ENCODE measurements at places on chromosomes 4 and X.
A peak's percentile ranks its signal among the peaks of the same experiment; 100 is the strongest.

DNA sequence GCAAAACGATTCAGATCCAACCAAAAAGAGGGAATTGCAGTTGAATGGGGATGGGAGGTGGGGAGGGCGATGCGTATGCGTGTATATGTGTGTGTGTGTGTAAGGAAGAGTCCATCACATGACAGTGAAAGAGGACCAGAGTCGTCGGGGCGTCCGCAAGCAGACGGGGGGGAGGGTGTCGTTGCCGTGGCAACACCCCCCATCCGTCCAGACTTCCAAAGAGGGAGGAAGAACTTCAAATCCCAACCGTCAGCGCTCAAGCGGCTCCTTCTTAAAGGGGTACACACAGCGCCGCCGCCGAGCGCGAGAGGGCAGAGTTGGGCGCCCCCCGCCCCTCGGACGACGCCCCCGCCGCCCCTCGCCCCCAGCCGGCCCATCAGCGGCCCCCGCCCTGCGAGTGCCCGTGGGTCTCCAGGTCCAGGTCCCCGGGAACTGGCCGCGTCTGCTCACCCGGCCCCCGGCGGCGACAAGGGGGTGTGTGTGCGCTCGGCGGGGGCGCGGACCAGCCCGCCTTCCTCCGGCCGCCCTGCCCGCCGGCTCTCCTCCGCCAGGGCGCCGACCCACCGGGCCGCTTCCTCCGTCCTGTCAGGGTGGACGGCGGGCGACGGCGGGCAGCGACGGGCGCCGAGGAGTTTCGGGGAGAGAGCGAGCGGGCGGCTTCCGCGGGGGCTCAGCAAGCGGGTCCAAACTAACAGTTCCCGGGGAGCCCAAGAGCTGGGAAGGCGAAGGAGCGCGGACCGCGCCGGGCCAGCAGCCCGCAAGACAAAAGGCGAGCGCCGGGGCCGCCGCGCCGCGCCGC lies 685 bp downstream of the LCORL start:
- DNase-seq, result peak; percentile 86

DNA sequence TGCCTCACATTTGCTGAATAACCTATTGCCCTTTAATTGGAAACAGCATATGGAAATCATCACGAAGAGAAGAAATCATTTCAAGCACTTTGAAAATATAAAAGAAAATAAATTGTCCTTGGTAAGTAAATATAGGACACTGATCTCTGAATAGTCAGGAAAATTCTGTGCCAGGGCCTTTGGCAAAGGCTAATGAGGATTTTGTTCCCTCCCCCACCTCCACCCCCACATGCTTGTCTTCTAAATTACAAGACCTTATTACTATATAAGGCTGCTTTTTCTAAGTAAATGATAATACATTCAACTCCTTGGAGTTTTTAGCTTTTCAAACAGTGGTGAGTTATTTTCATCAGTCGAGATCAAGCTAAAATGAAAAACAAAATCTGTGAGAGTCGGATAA lies 15.8 kb downstream of the SYNPO2 start:
- DNase-seq, result no peak

DNA sequence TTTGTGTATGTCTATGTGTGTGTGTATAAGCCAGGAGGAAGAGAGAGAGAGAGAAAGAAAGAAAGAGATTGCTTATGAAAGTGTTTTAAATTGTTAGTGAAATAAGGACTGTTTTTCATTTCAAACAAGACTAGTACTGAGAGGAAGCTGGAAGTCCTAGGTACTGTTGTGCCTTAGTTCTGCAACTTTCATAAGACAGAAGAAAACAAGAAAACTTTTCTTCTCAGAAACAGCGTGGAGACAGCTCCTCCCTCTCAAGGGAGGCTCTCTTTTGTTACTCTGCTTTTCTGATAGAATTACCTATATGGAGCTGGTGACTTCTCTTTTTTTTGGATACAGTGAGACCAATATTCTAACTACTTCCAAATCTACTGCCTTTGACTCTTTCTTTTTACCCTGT lies 62.5 kb downstream of the BANK1 start:
- no peak for DNase-seq

GRCh38 chrX:150602296-150602695 lies 33.9 kb downstream of the MTM1 start:
- DNase-seq, result no peak

- DNase-seq, result no peak
These were observed 53.1 kb downstream of the CHM start for GRCh38 chrX:85994228-85994627.

DNA sequence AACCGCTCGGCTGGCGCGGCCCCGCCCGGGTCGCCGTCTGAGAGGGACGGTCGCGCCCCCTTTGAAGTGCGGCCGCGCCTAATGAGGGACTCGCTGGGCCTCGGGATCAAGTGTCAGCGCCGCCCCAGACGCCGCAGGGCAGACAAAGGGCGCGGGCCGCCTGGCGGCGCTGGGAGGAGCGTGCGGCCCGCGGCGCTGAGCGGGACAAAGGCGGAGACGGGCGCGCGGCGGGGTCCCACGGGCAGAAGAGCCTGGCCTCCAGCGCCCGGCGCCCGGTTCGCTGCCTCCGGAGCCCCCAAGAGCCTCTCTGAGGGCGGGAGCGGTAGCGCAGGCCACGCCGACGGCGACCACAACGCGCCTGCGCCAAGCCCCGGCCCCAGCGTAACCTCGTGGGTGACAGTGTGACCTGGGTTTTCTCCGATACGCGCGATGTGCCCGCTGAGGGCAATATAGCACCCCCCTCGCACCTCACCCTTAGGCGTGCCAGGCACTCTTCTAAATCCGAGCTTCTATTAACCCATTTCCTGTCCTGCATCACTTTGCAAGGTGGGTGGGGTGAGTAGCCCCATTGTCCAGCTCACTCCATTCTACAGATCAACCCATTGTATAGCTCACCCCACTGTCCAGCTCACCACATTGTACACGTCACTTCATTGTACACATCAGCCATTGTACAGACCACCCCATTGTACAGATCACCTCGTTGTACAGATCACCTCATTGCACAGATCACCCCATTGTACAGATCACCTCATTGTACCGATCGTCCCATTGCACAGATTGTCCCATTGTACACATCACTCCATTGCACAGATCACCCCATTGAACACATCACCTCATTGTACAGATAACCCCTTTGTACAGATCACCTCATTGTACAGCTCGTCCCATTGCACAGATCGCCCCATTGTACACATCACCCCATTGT lies 33.7 kb upstream of the STX18 start:
- peak; percentile 69 for DNase-seq

- no peak for DNase-seq
These were observed 67.3 kb upstream of the VBP1 start for GRCh38 chrX:155148724-155149537.

- peak; percentile 83 for DNase-seq
These were observed 9.0 kb upstream of the PITX2 start for GRCh38 chr4:110631584-110632505.

DNA sequence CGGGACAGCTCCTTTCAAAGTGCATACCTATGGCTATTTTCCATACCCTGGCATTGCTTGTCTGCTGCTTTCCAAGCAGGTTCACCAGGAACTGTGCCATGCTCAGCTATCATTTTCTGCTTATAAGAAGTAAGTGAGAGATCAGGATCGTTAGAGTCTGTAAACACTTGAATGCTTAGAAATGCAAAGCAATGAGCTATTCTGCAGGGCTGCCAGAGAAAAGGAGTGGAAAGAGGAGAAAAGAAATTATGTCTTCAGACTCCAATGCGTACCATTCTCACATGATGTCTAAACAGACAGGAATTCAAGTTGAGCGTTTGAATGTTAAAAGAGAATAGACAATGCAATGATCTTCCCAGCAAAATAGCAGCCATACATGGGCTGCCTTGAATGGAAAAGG lies 245.5 kb upstream of the SLC7A11 start:
- DNase-seq, result no peak

DNA sequence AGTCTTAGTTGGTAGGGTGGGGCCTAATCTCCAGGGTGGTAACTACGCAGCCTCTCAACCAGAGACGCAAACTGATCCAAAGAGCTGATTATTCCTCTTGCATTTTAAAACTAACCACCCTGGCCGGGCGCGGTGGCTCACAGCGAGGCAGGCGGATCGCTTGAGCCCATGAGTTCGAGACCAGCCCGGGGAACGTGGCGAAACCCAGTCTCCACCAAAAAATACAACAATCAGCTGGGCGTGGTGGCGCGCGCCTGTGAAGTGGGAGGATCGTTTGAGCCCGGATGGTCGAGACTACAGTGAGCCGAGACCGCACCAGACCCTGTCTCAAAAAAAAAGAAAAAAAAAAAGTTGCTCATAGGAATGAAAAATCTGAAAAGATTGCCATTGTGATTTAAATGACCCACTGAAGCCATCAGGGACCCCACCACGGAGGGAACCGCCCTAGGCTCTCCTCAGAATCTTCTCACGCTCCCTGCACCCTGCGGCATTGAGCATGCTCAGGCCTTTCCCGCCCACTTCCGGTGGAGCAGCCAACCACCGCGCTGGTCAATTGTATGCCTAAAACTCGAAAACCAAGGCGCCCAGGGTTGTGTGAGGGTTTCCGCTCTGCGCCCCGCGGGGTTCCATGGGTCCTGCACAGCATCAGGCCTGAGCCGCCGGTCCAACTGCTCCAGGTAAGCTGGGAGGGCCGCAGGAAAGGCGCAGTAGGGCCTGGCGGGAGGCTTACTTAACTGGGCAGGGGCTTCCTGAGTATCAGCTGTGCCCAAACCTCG lies at the start of gene TRIM60:
TRIM60 (plus strand) TSS at position 564 of the 776 bp plus-strand sequence. CDS start 8,074 bp downstream, outside the sequence.
- DNase-seq, result no peak

DNA sequence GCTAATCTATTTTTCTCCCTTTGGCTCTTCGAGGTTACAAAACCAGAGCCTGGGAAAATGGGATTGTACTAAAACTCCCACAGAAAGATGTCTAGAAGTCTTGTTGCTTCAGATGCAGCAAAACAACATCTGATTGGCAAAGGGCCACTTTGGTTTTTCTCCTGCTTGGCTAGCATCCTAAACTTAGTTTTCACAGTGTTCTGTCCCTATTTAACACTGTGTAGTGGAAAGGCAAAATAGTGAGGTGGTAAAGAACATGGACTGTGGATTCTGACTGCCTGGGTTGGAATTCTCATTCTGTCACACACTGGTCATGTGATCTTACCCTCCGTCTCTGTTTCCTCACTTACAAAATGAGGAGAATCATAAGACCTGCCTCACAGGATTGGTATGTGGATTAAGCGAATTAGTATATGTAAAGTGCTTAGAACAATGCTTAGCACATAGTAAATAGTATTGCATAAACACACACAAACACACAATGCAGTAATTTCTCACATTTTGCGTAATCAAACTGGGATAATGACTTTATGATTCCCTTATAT lies 23.5 kb downstream of the TIGD2 start:
- no peak for DNase-seq

- no peak for DNase-seq
These were observed 792.3 kb upstream of the HS3ST1 start for GRCh38 chr4:12221031-12221430.

DNA sequence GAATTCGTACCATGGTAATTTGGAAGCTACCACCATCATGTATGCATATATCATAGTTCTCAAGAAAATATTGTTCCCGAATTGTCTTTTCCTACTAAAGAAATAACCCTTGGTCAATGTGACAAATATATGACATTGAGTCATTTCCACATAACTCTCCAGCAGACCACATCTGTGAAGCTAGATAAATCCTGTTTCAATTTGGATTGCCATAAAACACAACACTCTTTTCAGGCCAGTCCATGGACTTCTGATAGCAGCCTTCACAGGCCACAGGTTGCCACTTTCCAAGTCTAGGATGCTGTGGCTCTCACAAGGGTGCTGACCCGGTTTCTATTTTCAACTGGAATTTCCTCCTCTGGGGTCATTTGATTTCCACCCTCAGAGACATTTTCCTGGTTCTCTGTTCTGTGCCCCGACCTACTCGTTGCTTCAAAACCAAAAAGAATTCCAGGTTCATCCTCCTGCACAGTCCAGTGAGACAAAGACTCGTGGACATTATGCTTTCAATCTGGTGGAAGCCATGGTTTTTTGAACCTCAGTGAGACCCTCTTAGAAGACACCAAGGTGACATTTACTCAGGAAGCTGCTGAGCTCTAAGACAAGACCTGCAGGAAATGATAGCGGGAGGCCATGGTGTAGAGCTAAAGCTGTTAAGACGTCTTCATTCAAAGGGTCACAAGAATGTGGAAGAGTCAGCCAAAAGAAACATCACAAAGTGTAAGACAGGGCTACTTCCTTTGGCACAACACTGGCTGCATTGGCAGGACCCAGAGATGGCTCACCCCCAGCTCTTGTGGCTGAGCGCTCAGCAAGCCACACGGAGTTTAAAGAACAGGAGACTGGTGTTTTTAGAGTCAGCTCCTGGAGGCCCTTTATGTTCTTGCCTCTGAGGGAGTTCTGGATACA lies 119.8 kb downstream of the AMELX start:
- no peak for DNase-seq

GRCh38 chr4:3391422-3391821 lies 50.3 kb upstream of the HGFAC start:
- DNase-seq, result no peak

- DNase-seq, result no peak
These were observed 8.9 kb upstream of the TRIML1 start for GRCh38 chr4:188130355-188130754.

GRCh38 chr4:122798101-122798500 lies 28.5 kb upstream of the FGF2 start:
- DNase-seq, result no peak

GRCh38 chr4:23874536-23874901 lies 15.3 kb downstream of the PPARGC1A start:
- DNase-seq, result no peak

DNA sequence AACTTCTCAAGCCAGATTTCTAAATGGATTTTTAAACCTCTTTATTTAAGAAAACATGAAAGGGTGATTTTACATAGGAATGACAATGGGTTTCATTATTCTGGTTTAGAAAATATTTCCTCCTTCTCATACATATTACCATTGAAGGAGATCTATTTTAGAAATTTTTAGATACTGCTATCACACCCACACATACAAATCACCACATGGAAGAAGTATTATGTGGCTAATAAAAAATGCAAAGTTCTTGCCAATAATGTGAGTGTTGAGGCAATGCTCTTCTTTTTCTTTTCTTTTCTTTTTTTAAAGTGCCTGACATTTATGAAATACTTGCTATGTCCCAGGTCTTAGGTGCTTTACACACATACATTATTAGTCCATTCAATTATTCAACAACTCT lies 6.8 kb downstream of the STAP1 start:
- no peak for DNase-seq

DNA sequence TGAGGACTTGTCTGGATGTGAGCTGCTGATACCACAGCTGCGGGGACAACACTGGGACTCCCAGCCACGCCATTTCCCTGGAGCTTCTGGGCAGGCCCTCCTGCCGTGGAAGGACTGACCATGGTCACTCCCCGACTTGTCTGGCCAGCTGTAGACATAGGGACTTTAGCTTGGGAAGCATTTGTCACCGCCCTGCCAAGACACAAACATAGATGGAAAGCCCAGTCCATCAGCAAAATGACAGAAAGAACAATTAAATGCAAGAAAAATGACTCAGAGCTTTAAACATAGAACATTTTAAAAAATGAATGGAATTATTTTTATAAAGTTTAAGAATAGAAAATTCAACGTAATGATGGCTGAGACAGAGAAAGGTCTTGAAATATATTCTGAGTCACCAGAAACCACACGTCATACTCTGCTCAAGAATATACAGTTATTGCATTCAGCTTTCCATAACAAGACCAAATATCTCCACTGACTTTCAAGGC lies 107.6 kb upstream of the CBR4 start:
- DNase-seq, result no peak
